Activated CD4-positive, alpha-beta memory T cell treated with anti-CD3 and anti-CD28 coated beads for 36 hours (primary cell): ENCODE measurements at places on chromosomes 4 and X. TPM values are rescaled to one million over a fixed set of nuclear protein-coding genes. Genes with fewer than 3 reads are reported as not detected.

Gene UGT2B11
- not detected for total RNA-seq

Gene ADAMTS3
- total RNA-seq = not detected

Gene MYL5
- total RNA-seq = 13.0 TPM

Gene TEX13B
- total RNA-seq = not detected

DNA sequence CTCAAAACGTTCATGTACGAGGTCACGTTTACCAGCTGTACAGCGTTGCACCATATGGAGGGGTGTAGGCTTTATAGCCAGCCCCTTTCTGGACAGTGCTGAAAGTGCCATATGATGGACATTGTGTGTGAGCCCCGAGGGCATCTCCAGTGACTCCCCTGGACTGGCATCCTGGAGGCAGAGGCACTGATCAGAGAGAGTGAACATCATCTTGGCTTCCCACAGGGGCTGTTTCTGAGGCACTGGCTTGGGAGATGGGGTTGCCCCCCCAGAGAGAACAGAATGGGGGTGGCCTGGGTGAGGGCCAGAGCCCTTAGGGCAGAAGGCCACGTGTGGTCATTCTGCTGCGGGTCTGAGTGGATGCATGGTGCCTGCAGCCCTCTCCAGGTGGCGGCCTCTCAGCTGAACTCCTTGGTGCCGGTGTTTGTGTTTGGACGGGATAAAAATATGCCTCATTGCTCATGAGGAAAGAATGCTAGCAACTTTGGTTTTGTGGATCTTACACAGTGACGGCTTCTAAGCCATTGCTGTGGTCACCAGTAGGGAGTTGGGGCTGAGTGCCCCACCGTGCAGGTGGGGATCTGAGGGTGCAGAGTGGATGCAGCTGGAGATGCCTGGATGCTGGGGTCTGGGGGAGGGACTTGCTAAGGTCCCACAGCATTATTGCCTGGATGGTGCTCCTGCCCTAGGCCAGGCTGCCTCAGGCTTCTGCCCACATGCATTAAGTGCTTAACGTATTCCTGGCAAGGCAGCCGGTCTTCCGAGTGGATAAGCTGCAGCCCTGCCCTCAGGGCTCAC, 3.4 kb downstream of the WFS1 start:
- H3K4me3 ChIP-seq = no peak overlapping the region
- no peak for DNase-seq
- no peak overlapping the region for H3K27ac ChIP-seq
- peaks cover 8% of the 10 kb centered on the region for H3K4me1 ChIP-seq
- H3K36me3 ChIP-seq = no peaks in the 10 kb centered on the region

- DNase-seq = no peak
- no peak overlapping the region for H3K27ac ChIP-seq
- peaks cover 2% of the 10 kb centered on the region for H3K27me3 ChIP-seq
- peaks cover 3% of the 10 kb centered on the region for H3K36me3 ChIP-seq
- peaks cover 25% of the 10 kb centered on the region for H3K4me1 ChIP-seq
Observed at GRCh38 chr4:52036886-52037530, 1.1 kb downstream of the SGCB start.

- H3K4me1 ChIP-seq = no peaks in the 10 kb centered on the region
- H3K36me3 ChIP-seq = no peaks in the 10 kb centered on the region
- no peak overlapping the region for H3K4me3 ChIP-seq
- H3K27me3 ChIP-seq = no peaks in the 10 kb centered on the region
- no peak for DNase-seq
- H3K27ac ChIP-seq = no peak overlapping the region
Observed at GRCh38 chrX:15908603-15909290, 54.1 kb upstream of the AP1S2 start.

DNA sequence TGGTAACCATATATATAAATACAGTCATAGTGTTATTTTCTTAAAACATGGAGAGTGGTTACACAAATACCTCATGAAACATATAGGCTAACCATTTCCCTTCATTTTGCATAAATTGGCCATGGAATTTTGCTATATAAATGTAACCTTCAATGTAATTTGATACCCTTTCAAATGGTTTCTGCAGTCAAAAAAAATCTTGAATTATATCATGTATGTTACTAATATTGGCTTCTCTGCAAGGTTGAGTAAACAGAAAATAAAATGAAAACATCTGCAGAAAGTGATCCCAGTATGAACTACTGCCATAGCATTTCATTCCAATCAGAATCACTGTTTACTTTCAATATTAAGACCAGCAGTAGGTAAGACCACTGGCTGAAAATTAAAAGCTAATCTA, 1165.9 kb upstream of the TENM3 start:
- H3K4me3 ChIP-seq = no peak overlapping the region
- no peaks in the 10 kb centered on the region for H3K36me3 ChIP-seq
- H3K27me3 ChIP-seq = no peaks in the 10 kb centered on the region
- no peaks in the 10 kb centered on the region for H3K4me1 ChIP-seq
- no peak for DNase-seq

- H3K27ac ChIP-seq = peak overlapping the region; percentile 74
- peak; percentile 44 for DNase-seq
- H3K4me1 ChIP-seq = peaks cover 46% of the 10 kb centered on the region
- H3K36me3 ChIP-seq = peaks cover 2% of the 10 kb centered on the region
Observed at GRCh38 chr4:26141911-26142638, 178.7 kb upstream of the RBPJ start.
